ENCODE measurements at places on chromosomes 2 and 18. TPM values are rescaled to one million over a fixed set of nuclear protein-coding genes. Genes with fewer than 3 reads are reported as not detected.

GRCh38 chr2:232200195-232200594 lies 178.4 kb upstream of the ALPP start:
- no peak for DNase-seq

The FKBP7 gene
- 7.3 TPM for total RNA-seq

DNA sequence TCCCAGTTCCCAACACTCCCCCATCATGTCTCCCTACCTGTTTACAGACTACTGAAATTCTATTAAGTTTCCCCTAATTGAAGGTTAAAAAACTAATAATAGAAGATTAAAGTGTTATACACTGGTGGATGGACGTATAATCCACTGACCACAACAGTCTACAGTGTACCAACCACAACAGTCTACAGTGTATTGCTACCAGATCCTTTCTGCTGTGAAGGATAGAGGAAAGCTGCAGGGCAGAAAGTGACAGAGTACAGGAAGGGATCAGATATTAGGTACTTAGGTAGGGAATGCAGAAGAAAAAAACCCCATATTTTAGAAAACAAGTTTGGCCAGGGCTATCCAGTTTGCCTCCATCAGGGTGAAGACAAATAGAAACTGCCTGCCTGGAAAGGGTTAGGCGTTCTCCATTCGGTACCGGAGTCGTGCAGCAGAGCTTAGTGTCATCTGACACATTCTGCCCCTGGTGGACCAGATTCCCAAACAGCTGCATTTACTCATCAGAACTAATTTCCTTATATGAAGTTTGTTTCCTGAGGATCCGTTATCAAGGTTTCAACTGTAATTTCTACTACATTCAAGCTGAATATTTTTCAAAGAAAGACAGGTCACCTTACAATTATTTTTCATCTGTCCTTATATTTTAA lies 49.9 kb downstream of the KLF7 start:
- DNase-seq = no peak

The LYPD6B gene
- 1.1 TPM for total RNA-seq

The SLC23A3 gene
- total RNA-seq = 13.6 TPM

- DNase-seq = no peak
Observed at GRCh38 chr2:181275643-181276070, 181.5 kb upstream of the ITGA4 start.

DNA sequence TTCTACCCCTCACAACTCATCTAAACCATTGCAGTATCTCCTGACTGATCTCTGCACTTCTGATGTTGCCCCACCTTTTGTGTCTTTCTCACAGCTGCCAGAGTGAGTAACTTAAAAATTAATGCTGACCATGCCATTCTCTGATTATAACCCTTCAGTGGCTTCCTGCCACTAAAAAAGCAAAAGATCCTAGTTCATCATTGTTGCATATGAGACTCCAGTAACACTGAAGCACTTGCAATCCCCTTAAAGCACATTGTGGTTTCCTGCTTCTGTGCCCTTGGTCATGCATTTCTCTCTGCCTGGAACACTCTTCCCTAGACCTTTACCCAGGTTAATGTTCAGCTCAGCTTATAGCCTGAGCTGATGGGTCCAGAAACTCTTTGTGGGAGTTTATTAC lies 95.1 kb upstream of the WDSUB1 start:
- no peak for DNase-seq

DNA sequence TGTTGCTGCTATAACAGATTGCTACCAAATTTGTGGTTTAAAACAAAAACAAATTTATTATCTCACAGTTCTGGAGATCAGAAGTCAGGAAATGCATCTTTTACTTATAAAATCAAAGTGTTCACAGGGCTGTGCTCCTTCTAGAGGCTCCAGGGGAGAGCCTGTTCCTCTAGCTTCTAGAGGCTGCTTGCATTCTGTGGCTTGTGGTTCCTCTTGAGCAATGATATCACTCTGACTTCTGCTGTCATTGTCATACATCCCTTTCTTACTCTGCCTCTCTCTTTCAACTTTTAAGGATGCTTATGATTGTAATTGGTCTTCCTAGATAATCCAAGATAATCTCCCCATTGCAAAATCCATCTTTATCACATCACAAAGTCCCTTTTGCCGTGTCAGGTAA lies 6.1 kb upstream of the DCC start:
- no peak for DNase-seq

- DNase-seq = peak; percentile 73
Observed at GRCh38 chr18:48928787-48929186, 22.0 kb downstream of the SMAD7 start.

DNA sequence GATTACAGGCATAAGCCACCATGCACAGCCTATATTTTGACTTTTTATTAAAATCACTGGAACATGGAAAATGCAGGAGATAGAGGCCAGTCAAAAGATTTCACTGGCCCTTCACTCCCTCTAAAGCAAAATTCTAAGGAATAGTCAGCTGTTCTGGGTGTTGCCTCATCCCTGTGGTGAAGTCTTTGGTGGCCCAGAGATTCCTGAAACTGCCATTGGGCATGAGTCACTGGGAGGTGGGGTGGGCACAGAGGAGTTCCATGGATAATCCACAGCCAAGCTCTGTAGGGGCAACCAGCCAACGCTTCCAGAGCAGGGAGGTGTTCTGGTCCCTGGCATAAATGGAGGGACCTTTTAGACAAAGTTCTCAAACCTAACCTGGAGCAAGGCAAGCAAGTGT lies 89.7 kb upstream of the TTC39C start:
- DNase-seq = no peak

The LRRTM4 gene
- not detected for total RNA-seq

The HRH4 gene
- total RNA-seq = not detected

DNA sequence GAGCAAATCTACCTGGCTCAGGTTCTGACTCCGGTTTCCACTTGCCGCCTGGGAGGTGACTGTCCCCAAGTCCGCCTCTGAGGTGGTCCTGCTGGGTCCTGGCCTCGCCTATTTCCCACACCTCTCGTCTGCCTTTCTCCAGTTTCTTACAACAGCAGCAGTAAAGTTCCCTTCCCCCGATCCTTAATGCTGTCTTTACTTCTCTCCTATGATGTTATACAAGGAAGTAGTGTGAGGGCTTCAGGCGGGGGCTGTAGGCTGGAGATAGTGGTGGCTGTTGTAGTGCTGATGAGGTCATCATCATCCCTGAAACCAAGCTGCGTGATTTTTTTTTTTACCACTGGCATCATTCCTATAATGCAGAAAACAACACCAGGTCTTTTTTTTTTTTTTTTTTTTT lies 18.9 kb downstream of the TGIF1 start:
- no peak for DNase-seq

The REEP1 gene
- 6.1 TPM for total RNA-seq

GRCh38 chr18:1133541-1133940 lies 228.9 kb downstream of the ADCYAP1 start:
- no peak for DNase-seq

DNA sequence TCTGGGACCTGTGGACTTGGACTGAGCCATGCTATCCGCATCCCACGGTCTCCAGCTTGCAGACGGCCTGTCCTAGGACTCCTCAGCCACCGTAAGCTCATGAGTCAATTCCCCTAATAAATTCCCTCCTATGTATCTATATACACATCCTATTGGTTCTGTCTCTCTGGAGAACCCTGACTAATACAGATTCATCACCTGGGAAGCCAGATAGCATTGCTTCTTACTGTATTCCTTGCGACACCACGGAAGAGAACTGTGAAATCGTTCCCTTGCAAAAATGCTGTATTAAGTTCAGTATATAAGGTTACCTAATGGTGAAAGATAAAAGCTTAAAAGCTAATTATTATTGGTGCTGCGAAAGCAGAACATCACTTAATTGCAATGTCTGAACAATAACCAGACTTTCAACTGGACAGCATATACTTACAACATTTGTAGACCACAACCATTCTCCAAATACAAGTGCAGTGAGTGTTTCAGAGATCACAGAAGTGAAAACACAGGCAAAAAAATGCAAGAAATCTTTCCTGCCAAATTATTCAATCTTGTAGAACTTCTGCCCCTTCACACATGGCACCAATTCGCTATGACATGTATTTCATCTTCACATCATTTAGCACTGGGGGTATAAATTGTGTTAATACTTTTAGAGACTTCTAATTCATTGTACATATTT lies 352.9 kb downstream of the TXNL1 start:
- DNase-seq = no peak
